ENCODE measurements at places on chromosomes 5 and 9.

GRCh38 chr9:76717613-76718012, 46.6 kb upstream of the PCA3 start:
- peak; percentile 1 for DNase-seq

GRCh38 chr5:172721455-172722326, 49.3 kb downstream of the DUSP1 start:
- peak; percentile 46 for DNase-seq

- peak; percentile 36 for DNase-seq
Measured at GRCh38 chr9:124040935-124041816, 29.6 kb downstream of the LHX2 start.

GRCh38 chr5:88679638-88680037, 203.3 kb downstream of the MEF2C start:
- DNase-seq = no peak

DNA sequence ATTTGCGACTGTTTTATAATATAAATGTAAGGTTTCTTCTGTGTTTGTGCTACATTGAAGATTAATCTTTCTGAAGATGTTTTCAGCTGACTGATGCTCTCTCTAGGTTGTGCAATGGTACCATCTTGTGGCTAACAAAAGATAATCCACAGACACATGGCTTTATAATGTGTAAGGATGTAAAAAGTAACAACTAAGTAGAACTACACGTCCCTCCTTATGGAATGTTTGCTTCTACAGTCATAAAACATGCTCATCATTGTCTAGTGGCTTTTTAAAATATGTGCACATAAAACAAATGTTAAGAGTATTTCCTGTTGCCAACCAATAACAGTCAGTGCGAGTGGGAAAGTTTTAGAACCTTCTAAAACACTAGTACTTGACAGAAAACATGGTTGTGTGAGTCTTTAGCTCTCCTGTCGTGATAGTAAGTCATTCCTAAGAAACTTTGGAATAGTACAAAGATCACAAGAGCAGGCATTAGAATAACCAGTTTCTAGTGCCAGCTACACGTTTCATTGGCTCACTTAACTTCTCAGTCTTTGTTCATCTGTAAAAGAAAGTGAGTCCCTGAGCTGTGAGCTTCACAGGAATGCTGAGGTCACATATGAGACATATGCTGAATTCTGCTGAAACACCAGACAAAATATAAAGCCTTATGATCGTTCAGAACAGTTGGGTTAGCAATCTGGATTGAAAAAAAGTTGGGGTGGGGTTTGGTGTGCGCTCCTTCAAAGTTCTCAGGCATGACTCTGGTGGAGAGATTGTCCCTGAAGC, 75.7 kb upstream of the GLIS3 start:
- peak; percentile 93 for DNase-seq

- peak; percentile 65 for DNase-seq
Measured at GRCh38 chr9:68515326-68516017, 25.2 kb downstream of the TMEM252 start.

- peak; percentile 16 for DNase-seq
Measured at GRCh38 chr5:100464418-100464817, 70.8 kb upstream of the FAM174A start.

- no peak for DNase-seq
Measured at GRCh38 chr5:766666-767431, 17.7 kb downstream of the ZDHHC11B start.

GRCh38 chr9:112005939-112006338, 109.3 kb downstream of the UGCG start:
- DNase-seq = no peak

- no peak for DNase-seq
Measured at GRCh38 chr9:90306158-90306557, 336.5 kb downstream of the DIRAS2 start.

GRCh38 chr5:32850817-32851496, 139.8 kb downstream of the NPR3 start:
- DNase-seq = peak; percentile 6
